ENCODE measurements at places on chromosomes 1 and 21.

GRCh38 chr1:48776393-48777218 lies at the start of gene BEND5:
Gene BEND5, minus strand, starts transcription at chr1:48776891. Its CDS starts 60 bp downstream, at chr1:48776831.
- DNase-seq: peak; percentile 16

DNA sequence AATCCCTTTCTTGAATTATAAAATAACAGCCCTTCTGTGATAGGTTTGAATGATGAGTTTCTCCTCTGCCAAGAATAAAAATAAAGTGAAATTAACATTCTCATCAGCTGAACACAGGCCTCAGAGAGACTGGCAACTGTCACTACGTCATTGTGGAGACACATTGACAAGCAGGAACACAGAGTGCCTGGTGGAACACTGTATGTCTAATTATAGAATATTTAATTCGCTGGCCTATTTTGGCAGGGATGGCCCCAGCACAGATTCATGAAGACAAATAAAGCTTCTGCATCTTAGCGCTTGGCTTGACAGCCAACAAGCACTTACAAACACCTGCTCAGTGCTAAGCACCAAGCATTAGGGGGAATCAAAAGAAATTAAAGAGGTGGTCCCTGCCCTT lies 52.0 kb upstream of the SMYD2 start:
- no peak for DNase-seq

DNA sequence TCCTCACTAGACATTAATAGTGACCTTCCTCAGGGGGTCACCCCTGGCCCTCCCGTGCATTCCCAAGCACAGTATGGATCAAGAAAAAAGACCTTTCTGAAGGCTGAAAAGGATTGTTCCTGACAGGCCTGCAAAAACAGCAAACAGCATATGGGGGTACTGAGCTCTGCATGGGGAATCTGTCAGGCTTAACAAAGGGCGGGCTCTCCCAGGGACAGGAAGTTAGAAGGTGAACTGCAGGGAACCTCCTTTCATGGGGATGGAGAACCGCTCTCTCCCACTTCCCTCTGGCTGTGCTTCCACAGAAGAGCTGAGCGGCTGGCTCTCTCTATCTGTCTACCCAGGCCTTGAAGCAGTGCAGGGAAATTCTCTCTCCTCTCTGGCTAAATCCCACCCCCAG lies 91.7 kb downstream of the DTL start:
- DNase-seq: no peak

DNA sequence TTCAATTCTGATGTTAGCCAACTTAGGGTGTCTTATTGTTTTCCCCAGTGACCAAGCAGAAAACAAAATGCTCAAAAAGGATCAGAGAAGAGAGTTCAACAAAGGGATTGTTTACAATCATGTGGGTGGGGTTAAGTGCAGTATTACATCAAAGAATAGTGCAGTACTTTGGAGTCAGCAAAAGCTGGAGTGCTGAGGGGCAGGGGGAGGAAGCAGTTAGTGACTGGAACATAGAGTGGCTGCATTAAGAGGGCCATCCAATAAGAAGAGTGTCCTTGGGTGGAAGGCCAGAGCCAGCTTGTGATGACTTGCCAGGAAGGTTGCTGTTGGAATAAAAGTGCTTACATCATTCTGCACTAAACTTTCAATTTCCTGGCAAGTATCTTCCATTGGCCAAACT lies 175.5 kb downstream of the CYYR1 start:
- no peak for DNase-seq

- no peak for DNase-seq
Measured at GRCh38 chr1:18732686-18733085, 102.0 kb downstream of the PAX7 start.
